ENCODE measurements at places on chromosomes 5 and 9.

GRCh38 chr5:74052441-74053221 is 426.6 kb downstream of the ARHGEF28 start:
- DNase-seq, result no peak

GRCh38 chr5:72822944-72823343 is 6.5 kb downstream of the TNPO1 start:
- no peak for DNase-seq

GRCh38 chr5:38023371-38023770 is 183.5 kb upstream of the GDNF start:
- DNase-seq, result no peak

- no peak for DNase-seq
Measured at GRCh38 chr5:37249815-37250164, 614 bp upstream of the CPLANE1 start.

DNA sequence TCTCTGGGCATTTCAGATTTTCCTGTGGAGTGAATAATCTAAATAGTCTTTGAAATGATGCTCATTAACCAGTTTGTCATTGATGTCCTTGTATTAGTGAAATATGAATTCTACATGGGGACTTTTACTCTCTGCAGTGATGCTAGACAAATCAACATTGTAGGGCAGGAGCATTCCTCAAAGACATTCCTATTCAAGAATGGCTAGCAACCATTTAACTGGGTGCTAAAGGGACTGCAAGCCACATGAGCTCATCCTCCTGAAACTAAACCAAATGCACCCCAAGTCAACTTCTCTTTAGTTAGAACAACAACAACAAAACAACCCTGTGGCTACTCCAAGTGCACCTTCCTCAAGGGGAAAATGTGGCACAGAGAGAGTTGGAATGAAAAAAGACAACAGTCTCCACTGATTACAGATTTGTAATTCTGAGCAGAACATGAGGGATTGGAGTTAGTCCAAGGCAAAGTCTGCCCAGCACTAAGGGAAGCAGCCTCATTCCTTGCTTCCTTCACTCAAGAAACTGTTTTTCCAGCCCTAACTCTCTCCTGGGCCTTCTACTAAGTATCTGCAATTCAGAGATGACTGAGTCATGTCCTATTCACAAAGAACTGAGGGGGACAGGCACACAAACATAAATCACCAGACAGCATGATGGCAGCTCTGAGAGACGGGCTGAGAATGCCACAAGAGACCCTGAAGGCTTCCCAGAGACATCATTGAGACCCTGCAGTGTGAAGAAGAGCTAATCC is 82.0 kb upstream of the WWC1 start:
- no peak for DNase-seq

GRCh38 chr5:160869989-160870521 is 18.0 kb upstream of the ATP10B start:
- DNase-seq, result no peak

GRCh38 chr9:135555910-135556309 is 5.6 kb upstream of the PAEP start:
- no peak for DNase-seq

GRCh38 chr9:137621131-137621757 is 2.4 kb downstream of the EHMT1 start:
- DNase-seq, result no peak

GRCh38 chr5:64161420-64161819 is 4.2 kb upstream of the RNF180 start:
- DNase-seq, result no peak

DNA sequence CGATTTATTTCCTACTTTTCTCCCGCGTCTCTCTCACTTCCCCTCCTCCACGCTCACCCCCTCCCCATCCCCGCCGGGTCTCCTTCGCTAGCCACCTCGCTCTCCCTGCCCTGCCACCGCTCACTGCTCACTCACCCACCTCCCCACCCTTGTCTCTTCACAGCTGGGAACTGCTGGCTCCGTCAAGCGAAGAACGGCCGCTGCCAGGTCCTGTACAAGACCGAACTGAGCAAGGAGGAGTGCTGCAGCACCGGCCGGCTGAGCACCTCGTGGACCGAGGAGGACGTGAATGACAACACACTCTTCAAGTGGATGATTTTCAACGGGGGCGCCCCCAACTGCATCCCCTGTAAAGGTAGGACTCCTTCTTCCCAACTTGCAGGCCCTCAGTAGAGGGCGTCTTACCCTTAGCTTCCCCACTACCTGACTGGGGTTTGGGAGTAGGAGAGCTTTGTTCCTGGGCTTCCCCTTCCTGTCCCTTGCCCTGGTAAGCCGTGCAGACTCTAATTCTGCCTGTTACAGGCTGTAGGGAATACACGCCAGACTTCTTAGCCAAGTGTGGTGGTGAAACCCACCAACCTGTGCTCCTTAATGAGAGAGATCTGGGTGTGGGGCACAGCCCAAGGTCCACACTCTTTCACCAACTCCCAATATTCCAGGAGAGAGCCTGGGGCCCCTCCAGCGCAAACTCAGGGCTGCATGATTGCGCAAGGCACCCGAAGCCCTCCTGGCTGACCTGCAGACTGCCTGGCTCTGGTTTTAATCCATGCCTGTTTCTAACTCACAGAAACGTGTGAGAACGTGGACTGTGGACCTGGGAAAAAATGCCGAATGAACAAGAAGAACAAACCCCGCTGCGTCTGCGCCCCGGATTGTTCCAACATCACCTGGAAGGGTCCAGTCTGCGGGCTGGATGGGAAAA is 2.5 kb downstream of the FST start:
- DNase-seq, result no peak

GRCh38 chr5:115549154-115549553 is 4.6 kb upstream of the FEM1C start:
- DNase-seq, result no peak

DNA sequence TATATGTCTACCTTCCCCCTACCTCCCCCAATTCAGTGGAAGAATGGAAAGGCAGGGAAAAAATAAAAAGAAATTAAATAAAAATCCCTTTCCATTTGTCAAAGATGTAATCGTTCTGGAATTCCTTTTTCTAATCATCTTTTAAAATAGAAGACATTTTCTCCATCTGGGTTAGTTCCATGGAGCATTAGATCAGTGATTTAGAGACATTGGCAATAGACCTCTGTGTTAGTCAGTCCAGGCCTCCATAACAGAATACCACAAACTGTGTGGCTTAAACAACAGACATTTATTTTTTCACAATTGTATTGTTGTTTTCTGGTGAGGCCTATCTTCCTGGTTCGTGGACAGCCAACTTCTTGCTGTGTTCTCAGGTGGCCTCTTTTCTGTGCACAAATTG is 516.6 kb upstream of the DAB2 start:
- DNase-seq, result no peak

DNA sequence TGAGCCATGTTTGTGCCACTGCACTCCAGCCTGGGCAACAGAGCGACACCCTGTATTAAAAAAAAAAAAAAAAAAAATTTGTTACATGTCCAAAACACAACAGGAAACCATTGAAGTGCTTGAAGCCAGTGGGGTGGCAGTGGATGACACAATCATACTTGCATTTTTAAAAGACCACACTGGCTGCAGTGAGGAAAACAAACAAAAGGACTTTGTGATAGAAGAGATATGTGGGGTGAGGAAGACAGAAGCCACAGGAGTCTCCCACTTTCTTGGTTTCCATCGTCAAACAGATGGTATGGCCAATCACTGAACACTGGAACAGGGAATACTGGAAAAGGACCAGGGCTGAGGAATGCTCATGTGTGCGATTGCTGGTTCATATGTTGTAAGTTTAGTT is 20.9 kb upstream of the COMMD10 start:
- no peak for DNase-seq

DNA sequence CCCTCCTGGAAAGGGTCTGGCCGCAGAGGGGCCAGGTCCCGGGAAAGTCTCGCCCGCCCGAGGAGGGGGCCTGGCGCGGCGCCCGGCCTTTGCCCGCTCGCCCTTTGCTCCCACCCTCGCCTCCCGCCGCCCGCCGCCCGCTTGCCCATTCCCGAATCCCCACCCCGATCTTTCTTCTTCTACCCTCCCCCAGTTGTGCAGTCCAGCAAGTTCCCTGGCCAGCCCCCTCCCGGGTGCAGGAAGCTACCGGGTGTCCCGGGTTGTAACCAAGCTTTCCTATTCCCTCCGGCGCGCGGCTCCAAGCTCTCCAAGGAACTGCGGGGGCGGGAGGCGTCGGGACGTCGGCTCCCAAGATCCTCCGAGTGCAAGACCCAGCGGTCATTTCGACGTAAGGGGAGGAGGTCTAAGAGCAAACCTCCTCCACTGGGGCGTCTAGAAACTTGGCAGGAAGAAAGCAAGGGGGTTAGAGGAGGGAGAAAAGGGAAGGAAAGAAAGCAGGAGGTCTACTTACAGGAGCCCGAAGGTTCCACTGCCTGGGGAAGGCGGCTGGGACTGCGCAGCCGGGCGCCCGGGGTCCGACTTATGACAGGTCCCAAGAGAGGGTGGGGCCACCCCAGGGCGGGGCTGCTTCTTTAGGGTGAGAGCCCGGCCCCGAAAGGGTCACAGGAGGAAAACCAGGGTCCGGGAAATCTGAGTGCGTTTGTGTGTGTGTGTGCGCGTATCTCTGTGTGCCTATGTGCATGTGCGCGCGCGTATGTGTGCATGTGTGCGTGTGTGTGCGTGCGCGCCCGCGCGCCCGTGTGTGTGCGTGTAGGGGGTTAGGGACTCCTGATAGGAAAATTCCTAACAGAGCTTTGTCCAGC is at the start of gene PTGR1:
Gene PTGR1 (minus strand): TSS at position 556 of the 863 bp plus-strand sequence. CDS start 2,225 bp downstream, outside the sequence.
- no peak for DNase-seq

DNA sequence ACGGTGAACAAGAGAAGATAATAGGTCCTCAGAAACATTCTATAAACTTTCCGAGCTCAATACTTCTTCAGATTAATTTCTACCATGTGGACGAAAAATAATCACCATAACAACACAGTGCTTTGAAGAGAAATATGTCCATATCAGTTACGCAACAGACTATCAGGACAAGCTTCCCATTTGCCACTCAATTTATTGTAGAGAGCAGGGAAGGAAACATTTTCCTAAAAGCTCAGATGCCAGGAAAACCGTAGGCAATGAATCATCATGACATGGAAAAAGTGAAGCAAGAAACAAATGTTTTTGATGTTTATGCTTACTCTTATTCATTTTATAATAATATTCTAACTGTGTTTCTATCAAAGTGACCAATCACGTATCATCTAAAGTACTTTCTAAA is 87.6 kb downstream of the S1PR3 start:
- DNase-seq, result no peak

DNA sequence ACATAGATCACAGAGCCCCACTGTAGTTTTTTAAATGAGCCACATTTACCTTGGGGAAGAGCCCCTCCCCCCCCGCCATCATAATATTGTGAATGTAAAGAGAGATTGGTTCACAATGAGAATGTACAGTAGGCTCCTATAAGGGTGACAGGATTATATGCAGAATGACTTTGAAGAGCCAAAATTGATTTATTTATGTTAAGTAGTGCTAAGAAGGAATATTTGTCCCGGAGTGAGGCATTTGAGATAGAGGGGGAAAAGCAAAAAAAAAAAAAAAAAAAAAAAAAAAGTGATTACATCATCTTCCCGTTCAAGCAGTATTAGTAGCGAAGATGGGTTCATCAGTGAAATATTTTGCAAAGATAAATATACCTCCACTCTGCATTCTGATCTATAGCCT is 73.9 kb downstream of the PIK3R1 start:
- no peak for DNase-seq

DNA sequence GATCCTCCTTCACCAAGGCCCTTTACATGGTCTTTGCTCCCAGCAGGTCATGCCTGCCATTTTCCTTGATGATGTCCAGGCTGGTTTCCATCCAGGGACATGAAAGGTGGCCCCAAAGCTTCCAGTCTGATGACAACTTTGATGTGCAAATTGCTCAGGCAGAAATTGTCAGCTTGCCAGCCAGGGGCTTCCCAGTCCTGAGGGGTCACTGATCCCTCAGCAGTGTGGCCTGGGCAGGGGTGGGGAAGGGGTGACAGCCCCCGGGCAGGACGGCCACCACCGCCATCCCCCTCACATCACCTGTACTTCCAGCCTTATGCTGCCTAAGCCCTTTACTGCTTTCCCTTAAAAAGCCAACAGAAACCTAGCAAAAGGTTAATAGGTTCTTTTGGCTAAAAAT is 96.3 kb downstream of the ANKRD33B start:
- DNase-seq, result no peak

- DNase-seq, result no peak
Measured at GRCh38 chr5:572398-573019, 39.6 kb upstream of the CEP72 start.

Data from stimulated activated CD8-positive, alpha-beta memory T cell treated with anti-CD3 and anti-CD28 coated beads, Interleukin-12 subunit alpha, Interleukin-12 subunit beta, amount 100 ng/mL, for 4 hours (primary cell).